Stimulated activated CD4-positive, alpha-beta T cell treated with anti-CD3 and anti-CD28 coated beads, Interleukin-1b, Interleukin-23, amount 100 ng/mL, for 4 hours (primary cell): ENCODE measurements at places on chromosomes 2 and 18.

DNA sequence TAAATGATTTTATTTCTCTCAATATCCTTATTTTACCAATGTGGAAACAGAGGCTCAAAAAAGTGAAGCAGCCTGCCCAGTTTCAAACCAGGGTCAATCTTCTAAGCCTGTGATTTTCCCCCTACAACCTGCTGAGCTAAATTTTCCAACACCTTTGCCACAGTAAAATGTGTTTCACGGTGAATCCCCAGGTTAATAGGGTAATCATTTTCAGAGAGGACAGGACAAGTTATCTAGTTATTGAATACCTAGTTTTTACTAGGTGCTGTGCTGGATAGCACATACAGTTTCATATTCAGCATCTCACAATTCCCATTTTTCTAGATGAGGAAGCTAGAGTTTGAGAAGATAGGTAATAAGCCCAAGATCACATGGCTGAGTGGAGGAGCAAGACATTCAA lies 236.6 kb downstream of the PTH2R start:
- DNase-seq, result no peak

DNA sequence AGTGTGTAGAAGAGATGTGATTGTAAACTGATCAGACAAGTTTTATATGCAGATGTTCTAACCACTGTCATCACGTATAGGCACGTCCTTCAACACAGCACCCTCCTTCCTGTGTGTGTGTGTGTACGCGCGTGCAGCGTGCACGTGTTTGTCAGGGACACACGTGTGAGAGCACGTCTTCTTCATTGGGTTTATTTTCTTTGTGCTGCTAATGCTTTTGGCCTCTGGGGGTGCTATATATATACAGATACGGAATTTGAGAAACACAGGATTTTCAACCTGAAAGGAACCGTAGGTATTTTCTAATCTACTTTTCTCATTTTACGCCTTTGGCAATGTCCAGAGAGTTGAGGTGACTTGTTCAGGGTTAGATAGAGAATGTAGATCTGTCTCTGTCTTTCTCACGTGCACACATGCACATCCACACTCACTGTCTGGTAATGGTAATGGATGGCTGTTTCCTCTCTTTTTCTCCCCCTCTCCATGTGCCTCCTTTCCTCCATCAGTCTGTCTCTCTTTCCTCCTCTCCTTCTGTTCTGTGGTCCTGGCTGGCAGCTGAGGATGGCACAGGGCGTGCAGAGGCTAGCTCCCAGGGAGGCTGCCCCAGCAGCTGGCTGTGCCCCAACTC lies 13.4 kb upstream of the CELF4 start:
- DNase-seq, result no peak

- DNase-seq, result no peak
These were observed 218.3 kb downstream of the PTGR3 start for GRCh38 chr18:74990563-74991081.

DNA sequence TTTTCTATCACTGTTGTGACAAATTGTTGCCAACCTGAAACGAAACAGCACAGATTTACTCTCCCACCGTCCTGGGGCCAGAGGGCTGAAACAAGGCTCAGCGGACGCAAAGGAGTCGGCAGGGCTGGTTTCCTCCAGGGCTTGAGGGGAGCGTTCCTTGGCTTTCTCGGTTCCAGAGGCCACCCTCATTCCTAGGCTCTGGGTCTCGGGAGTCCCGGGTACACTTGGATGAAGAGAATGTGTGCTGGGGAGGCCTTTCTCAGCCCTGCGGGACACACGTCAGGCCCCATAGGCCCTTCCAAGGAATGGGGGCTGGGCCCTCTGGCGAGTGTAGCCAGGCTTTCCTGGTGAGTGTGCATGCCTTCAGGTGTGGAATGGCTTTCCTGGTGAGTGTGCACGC lies 287.3 kb upstream of the HS6ST1 start:
- no peak for DNase-seq
